ENCODE measurements at places on chromosomes 5 and 9.

DNA sequence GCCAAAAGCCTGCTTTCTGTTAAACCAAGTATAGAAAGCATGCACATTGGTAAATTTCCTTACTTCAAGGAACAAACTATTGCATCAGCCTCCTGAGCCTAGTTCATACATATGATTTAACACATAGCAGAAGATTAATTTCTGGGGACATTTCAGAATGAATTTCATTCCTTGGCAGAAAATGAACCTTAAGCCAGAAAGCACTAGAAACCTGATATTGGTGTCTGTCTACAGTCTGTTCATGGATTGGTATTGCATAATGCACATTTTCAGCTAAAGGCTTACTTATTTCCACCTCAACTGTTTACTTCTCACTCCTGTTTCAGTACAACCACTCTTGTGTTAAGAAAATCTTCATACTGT is 1471.8 kb upstream of the NUDT12 start:
- DNase-seq, result no peak

DNA sequence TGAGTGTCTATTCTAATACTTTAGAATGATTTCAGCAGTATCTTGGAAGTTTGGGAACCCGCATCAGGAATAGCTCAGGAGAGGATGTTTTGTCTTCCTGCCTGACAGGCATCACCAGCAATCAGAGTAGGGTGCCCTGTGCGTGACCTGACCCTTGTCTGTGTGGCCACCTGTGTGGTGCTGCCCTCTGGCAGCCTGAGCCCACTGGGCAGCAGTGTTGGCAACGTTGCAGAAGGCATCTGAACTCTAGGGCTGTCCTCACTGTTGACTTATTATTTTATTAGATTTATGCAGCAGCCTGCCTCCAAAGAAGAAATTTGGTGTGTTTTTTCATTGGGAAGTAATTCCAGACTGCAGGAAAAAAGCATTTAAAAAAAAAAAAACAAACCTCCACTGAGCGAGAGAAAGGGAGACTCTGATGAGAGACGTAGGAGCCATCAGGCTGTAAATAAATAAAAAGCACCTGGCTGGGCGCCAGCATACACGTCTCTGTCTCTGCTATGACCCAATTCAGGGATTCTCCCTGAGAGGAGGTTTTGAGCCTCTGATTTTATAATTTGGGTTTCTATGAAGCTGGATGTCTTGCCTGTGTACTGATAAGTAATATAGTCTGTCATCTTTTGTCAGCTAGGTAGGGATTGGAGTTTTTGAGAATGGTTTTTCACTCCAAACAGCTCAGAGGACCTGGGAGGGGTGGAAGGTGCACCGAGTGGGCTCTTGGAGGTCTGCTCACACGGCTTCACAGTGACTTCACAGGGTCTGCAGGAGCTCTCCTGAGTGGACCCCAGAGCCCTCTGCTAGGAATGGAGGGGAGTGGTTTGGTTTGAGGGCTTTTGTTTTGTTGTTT is 49.0 kb downstream of the FAM78A start:
- DNase-seq, result no peak

GRCh38 chr9:101229606-101230005 is 155.2 kb downstream of the BAAT start:
- no peak for DNase-seq

GRCh38 chr9:110427497-110428104 is 89.9 kb upstream of the TXNDC8 start:
- DNase-seq, result no peak

- no peak for DNase-seq
These were observed 37.0 kb upstream of the TAF1L start for GRCh38 chr9:32672469-32672868.

DNA sequence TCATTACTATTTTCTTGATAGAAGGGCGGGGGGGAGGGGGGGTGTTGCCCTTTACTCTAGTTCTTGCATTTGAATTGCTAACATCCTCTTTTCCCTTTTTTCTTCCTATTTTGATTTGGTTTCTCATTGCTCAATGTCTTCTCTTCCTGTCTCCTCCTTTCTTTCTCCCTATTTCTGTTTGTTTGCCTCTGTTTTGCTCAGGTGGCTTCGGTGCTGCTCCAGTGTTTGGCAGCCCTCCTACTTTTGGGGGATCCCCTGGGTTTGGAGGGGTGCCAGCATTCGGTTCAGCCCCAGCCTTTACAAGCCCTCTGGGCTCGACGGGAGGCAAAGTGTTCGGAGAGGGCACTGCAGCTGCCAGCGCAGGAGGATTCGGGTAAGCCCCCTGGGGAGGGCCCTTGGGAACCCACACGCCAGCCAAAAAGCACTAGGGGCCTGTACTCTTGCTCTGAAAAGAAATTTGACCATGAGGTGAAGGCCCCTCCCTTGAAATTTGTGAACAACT is 48.3 kb downstream of the FAM78A start:
- DNase-seq, result peak; percentile 57

DNA sequence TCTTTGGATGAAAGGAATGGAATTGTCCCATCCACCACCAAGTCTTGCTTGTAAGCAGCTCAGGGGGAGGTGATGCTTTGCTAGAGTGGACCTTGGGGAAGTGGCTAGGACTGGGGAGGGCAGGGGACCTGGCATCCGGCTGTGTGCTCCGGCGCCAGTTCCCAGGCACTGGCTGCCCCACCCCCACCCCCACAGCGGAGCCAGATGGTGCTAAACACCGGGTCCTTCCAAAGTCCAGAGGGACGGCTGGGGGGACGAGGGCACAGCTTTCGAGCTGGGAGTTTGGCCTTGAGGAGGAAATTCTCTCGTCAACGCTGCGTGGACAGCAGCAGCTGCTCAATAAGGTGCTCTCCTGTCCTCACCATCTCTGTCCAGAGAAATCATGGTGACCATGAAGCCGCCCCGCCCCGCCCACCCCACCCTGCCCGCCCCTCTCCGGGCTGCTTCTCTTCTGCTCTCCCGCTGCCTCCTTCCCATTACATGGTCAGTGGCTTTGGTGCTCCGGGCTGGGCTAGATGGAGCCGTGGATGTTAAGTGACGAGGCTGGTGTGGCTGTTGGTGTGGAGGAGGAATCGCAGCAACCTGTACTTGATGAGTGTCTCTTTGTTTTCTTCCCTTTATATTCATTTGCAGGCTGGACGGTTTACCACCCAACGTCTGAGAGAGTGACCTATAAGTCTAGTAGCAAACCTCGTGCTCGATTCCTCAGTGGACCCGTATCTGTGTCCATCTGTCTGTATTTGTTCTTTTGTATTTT is 115.7 kb downstream of the WNK2 start:
- DNase-seq, result no peak

- DNase-seq, result no peak
These were observed 317.7 kb downstream of the PDE4D start for GRCh38 chr5:59575648-59576445.
